ENCODE measurements at places on chromosomes 6 and 20. TPM values are rescaled to one million over a fixed set of nuclear protein-coding genes. Genes with fewer than 3 reads are reported as not detected.
A peak's percentile ranks its signal among the peaks of the same experiment; 100 is the strongest.

TMEM217 gene
- total RNA-seq = 1.0 TPM

- DNase-seq = no peak
Measured at GRCh38 chr6:156890627-156891314, 113.6 kb downstream of the ARID1B start.

- DNase-seq = no peak
Measured at GRCh38 chr6:91043751-91044150, 456.9 kb upstream of the MAP3K7 start.

ZNF165 gene
- total RNA-seq = 0.13 TPM

DNA sequence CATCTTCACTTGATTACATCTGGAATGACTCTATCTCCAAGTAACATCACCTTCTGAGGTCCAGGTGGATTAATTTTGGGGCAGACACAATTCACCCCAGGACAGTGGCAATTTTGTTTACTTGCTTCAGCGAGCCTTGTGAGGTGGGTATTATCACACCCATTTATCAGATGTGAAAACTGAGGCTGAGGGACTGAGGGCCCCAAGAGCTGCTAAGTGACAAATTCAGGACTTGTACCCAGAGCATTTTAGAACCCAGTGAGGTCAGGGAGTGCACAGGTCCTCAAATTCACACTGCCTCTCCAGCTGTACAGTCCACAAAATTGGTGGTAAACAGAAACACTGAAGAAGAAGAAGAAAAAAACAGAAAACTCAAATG, 125.2 kb upstream of the PMEPA1 start:
- no peak for DNase-seq

GRCh38 chr6:134467620-134468019, 149.7 kb upstream of the SGK1 start:
- DNase-seq = no peak

DNA sequence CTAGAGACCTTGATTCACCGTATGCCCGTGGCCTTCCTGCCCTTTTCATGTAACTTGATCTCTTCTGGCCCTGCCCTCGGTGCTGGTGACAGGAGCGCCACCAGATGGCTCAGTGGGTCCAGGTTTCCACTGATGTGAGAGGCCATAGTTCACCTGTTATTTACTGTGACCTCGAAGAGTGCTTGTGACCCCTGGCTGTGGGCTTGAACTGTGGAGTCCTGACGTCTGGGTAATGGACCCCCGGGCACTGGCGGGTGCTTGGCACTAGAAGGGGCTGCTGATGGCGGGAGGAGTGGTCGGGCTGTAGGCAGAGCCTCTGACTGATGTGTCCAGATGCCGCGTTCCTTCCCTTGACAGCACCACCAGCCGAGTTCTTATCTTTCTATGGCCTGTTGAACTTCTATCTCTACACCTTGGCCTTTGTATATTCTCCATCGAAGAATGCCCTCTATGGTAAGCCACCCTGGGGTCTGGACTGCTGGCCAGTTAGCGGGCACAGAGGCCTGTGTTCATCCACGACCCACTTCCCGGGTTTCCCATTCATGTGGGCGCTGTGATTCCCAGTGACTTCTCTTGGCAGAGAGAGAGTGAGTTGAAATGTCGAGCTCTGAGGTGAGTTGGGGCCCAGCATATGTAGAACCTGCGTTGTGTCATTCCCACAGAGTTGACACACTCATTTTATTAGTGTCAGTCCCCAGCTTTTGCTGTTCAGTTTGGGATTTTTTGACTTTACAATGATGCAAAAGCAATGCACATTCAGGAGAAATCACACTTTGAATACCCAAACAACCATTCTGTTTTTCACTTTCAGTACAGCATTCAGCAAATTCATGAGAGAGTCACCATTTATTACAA, 14.9 kb downstream of the DYNLT1 start:
- DNase-seq = no peak

- no peak for DNase-seq
Measured at GRCh38 chr6:135212935-135213334, 31.8 kb downstream of the MYB start.

- no peak for DNase-seq
Measured at GRCh38 chr20:47183367-47183766, 173.1 kb downstream of the ZMYND8 start.

LY6G5C gene
- 2.9 TPM for total RNA-seq

- DNase-seq = no peak
Measured at GRCh38 chr6:18390476-18390875, 3.3 kb downstream of the RNF144B start.

MRPL14 gene
- total RNA-seq = 36.7 TPM

GRCh38 chr6:69609836-69610472, 186.9 kb downstream of the LMBRD1 start:
- DNase-seq = no peak

DNA sequence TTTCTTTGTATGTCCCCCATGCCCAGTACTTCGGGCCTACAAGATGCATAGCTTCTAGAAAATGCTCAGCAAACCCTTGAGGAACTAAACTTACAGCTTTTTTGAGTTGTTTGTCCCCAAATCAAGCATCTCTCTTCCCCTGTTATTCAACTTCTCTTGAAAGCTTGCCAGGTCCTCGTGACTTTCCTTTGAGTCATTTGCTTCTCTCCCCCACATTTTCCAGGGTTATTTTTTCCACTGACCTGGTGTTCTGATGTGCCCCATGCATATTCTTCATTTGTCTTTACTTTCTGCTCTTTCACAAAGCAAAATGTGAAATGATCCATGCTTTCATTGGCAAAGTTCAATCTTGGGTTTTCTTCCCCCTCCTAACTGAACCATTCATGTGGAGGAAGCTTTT, 204.8 kb downstream of the TFAP2A start:
- DNase-seq = no peak

- no peak for DNase-seq
Measured at GRCh38 chr6:75098709-75099108, 107.1 kb downstream of the COL12A1 start.

GRCh38 chr20:16385462-16385861, 187.8 kb downstream of the KIF16B start:
- DNase-seq = no peak

DNA sequence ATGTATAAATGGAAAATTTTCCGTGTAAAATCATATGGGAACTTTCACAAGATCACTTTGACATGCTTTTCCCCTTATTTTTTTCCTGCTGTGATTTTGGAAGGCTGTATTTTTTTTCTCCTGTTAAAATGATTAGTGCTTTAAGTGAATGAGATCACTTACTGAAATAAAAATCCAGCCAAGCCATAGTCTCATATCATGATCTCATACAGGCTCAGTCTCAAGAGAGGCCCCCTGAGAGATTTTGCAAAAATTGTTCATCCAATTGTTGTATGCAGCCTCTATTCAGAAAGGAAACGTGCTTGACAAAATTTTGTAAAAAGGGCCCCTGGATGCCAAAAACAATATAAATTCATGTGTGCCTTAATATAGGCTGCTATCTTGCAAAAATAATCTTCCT, 528.2 kb downstream of the HDGFL1 start:
- no peak for DNase-seq

GRCh38 chr6:36679043-36679833, 724 bp downstream of the CDKN1A start:
- DNase-seq = peak; percentile 82

DPPA5 gene
- total RNA-seq = not detected

- DNase-seq = peak; percentile 79
Measured at GRCh38 chr6:148367411-148368024, 24.9 kb downstream of the SASH1 start.

GRCh38 chr20:24017458-24017755, 28.8 kb upstream of the GGTLC1 start:
- DNase-seq = no peak

- DNase-seq = peak; percentile 71
Measured at GRCh38 chr6:170089963-170090362, 200.9 kb downstream of the DLL1 start.

GRCh38 chr6:20564269-20564668, 30.0 kb downstream of the CDKAL1 start:
- DNase-seq = no peak

DNA sequence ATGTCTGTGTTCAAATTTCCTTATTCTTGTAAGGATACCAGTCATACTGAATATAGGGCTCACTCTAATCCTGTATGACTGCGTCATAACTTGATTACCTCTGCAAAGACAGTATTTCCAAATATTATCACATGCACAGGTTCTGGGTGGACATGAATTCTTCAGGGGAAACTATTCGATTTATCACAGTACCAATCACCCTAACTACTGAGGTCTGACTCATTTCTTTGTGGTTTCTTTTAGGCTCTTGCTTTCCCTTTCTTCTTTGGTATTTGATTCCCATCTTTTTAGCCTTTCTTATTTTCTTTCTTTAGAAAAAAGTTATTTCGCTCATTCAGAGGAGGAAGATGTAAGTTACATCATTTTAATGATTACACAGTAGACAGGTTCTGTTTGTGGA, 40.3 kb upstream of the TBX18 start:
- no peak for DNase-seq

GRCh38 chr6:90347411-90347851, 50.8 kb upstream of the BACH2 start:
- no peak for DNase-seq

SIRPD gene
- not detected for total RNA-seq

- DNase-seq = no peak
Measured at GRCh38 chr6:25217829-25218228, 61.3 kb upstream of the CARMIL1 start.

Data from cardiac septum (tissue), 1 donor.